ENCODE measurements at places on chromosomes 1 and 21.

DNA sequence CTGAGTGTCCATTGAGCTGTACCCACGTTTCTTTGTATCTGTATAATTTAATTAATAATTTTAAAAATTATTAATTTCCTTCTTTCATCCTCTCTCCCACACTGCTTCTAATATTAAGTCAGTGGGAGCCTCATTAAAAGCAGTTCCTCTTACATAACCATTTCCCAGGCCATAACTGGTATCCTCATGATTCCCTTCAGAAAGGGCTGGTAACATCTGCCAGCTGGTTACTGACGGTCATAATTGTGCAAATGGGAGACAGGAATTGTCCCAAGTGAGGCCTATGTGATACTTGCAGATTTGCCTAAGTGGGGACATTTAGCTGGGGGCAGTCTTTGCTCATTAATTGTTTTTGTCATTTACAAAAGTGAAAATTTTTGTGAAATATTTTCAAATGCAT, 69.0 kb upstream of the SPAG17 start:
- DNase-seq: no peak

DNA sequence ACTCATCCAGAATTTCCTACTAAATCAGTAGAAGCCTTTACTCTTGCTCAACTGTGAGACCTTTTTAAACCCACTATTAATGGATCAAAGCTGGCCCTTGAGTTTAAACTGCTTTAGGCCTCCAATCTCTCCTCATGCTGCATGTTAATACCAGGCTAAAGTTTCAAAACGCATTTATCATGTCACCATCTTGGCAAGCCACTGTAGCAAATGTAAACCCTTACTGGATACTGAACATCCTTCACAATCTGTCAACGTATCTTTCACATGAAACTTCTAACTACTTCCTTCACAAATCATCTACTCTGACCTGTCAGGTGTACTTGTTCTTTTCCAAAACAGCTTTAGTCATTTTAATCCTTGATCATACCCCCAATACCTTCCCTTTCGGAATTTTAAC, 3.0 kb downstream of the PAXBP1 start:
- no peak for DNase-seq

DNA sequence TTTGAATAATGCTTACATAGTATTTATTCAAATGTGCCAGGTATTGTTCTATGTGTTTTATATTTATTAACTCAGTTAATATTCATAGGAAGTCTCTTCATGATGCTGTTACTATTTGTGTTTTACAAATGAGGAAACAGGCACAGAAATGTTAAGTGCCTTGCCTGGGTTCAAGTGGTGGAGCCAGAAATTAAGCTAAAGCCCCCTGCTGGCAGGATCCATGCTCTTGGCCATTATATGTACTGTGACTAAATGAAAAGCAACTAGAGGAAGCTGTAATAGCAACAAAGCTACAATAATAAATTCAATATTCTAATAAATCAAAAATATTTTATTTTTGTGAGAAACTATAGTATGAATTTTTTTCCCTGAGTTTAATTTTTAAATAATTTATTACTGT, 30.0 kb downstream of the IARS2 start:
- no peak for DNase-seq

DNA sequence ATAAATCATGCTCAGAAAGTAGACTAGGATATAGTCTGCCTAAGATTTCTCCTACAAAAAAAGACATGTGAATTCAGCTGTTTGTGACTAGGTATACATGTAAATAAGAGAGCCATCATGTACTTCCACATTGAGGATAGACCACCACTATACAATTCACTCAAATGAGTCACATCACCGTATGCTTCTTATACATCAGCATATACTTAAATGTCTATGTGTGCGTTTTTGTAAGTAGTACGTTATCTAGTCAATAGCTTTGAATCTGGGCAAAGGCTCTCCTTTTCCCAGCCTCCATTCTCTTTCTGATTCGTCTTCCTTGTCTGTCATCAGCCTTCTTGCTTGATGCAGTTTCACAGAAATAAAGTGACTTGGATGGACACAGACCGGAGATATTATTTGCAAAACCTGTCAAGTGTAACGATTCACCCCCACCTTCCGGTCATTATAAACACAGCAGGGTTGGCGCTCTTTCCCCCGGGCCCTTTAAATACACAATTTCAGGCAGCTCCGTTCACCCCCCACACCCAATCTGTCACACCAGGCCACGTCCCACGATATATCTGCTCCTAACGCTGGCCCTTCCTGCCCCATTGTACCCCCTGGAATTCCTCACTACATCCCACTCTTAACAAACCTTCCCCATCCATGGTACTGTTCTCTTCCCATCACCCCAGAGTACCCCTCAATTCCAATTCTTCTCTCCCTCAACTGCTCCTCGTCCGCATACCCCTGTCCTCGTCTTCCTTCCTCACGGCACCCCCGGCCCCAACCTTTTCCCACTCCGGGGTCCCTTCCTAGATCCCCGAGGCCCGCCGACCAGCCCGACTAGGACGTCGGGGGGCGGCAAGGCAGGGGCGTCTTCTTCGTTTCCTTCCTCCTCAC, 636 bp downstream of the VAMP4 start:
- DNase-seq: peak; percentile 21

GRCh38 chr1:12760256-12760795, 13.2 kb upstream of the PRAMEF12 start:
- no peak for DNase-seq

DNA sequence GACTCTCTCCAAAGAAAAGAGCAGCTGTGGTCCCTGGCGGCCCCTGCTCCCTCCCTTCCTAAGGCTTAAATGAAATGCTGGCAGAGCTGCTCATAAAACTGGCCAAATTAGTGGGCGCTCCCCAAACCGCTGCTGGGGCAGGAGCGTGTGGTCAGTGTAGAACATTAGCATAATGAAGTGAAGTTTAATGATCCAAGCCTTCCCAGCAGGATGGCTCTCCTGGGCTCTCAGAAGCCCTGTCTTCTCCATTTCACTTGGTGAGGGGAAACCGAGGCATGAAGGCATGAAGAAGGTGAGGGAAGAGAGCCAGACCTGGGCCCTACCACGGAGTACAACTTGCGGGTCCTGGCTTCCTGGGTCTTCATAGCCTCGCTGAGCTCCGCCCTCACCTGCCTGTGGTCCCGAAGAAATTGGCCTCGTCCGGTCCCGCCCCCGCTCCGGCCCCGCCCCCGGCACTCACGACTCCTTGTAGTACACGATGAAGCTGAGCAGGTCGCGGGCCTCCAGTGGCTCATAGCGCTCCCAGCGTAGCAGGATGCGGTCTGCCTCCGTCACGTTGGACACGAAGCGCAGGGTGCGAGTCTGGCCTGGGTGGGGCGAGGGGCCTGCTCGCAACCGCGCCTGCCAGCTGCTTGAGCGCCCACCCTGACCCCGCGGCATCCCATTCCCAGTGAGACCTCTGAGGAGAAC, 10.3 kb downstream of the INSRR start:
- no peak for DNase-seq

- DNase-seq: no peak
Observed at GRCh38 chr1:55536545-55536865, 321.3 kb upstream of the USP24 start.

DNA sequence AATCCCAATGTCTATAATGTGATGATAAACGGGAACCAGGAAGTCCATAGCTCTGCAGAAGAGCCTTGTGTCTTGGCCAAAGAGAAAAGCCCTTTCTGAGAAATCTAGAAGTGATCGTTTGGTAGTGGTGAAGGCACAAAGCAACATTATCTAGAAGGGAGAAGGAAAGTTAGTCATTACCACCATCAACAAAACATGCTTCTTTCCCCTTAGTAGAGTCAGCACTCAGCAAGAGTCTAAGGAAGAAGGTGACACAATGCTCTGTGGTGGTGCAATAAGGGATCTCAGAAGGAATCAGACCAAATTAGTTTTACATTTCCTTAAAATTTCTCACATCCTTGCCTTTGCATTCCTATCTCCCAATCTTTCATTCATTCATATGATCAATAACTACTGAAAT, 134.4 kb upstream of the PRDX6 start:
- DNase-seq: no peak

- peak; percentile 49 for DNase-seq
Observed at GRCh38 chr1:109113590-109114341, at the start of gene ELAPOR1. TSS of gene ELAPOR1 (plus strand) at chr1:109114115. CDS start at chr1:109114184, 69 bp downstream.

DNA sequence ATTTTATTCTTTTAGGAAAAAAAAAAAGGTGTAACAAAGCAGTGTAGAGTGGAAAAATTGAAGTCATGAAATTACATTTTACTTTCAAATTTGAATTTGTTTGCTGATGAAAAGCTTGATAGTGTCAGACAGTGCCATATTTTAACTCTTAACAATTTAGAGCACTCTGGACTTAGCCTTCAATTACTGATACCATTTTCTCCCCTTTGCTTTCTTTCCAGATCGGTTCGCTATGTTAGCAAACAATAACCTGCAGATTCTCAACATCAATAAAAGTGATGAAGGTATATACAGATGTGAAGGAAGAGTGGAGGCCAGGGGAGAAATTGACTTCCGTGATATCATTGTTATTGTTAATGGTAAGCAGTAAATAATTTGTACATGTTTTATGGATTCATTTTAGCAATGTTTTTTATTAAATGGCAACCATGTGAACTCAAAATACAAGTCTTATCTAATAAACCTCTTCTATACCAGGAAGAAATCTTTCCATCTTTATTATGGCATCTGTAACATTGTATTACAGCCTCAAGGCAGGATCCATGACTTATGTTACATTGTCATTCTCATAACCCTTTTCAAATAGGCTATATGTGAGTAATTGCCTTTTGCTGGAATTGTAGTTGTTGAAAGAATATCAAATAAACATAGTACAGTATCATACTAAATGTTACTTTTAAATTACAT, 293.8 kb downstream of the NCAM2 start:
- DNase-seq: no peak

DNA sequence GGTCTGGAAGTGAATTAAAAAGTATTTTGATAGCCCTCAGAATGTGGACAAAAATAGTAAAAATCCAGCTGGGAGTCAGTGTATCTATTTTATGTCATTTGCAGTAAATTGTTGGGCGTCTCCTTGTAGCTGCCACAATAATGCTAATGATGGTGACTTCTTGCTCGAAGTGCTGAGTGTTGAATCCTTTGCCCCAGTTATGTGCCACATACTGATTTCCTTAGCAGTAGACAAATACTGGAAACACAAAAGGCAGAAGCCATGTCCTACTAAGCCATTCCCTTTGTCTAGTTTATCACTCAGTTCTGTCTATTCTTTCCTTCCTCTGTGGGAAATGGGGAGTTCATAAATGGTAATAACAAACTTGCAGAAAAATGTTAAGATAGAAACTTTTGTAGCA, 70.7 kb upstream of the CXADR start:
- no peak for DNase-seq

- peak; percentile 12 for DNase-seq
Observed at GRCh38 chr1:230495891-230496385, 69.8 kb upstream of the PGBD5 start.

- no peak for DNase-seq
Observed at GRCh38 chr1:235637756-235638534, 11.6 kb downstream of the GNG4 start.

- DNase-seq: peak; percentile 52
Observed at GRCh38 chr1:63817152-63817667, 43.4 kb downstream of the ROR1 start.

DNA sequence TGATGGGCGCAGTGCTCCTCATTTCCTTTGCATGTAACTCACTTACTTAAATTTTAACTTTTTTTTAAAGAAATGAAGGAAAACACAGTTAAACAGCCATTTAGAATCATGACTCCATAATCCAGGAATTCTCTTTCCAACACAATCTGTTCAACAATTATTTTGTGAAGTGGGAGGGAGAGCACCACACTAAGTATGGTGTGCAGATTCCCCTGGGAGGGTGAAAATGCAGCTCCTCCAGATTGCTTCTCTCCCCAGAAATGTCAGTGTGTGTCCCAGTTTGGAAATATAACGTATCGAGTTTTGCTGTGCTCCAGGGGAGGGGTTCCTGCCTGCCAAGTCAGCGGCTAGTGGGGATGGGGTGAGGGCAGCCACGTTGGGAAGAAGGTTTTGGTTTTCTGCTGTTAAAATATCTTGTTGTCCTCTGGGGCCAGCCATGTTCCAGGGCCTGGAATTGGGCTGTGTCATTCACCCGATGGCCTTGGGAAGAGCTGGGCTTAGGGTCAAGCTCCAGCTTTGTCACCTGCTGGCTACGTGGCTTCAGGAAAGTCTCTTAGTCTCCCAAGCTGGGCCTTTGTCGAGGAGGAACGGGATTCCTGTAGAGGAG, 17.3 kb upstream of the DISP3 start:
- DNase-seq: no peak

- no peak for DNase-seq
Observed at GRCh38 chr1:209858561-209859103, 30.9 kb downstream of the UTP25 start.

- DNase-seq: no peak
Observed at GRCh38 chr1:26259005-26259404, 20.9 kb upstream of the SH3BGRL3 start.

- no peak for DNase-seq
Observed at GRCh38 chr1:156260896-156261295, 13.0 kb upstream of the PAQR6 start.

DNA sequence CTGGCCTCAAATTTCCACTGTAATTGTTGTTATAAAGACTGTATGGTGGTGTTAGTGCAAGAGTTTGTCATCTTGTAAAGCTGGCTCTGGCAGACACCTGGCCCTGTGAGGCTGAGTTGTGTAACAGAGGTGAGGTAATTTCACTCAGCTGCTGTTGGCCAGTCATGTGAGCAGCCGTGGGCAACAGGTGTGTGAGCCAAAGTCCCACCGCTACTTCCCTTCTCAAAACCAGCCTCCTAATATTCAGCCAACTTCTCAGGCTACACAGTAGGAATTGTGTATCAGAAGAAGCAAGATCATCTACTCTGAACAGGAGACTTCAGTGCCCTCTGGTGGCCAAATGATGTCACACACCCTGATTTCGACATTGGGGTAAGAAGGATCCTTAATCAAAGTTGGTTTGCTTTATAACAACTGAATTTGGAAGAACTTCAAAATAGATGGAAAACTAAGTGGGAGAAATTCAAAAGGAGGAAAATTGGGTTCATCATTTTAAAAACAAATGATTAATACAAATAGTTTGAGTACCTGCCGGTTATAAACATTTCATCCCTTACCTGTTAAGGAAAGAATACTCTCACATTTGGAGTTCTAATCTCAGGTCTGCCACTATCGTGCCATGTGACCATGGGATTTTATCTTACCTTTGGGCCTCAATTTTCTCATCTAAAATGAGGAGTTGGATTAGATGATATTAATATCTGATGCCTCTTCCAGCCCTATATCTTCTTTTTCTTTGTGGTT, 2.6 kb upstream of the CREG1 start:
- DNase-seq: peak; percentile 72

- no peak for DNase-seq
Observed at GRCh38 chr1:196302981-196303380, 305.3 kb downstream of the KCNT2 start.

DNA sequence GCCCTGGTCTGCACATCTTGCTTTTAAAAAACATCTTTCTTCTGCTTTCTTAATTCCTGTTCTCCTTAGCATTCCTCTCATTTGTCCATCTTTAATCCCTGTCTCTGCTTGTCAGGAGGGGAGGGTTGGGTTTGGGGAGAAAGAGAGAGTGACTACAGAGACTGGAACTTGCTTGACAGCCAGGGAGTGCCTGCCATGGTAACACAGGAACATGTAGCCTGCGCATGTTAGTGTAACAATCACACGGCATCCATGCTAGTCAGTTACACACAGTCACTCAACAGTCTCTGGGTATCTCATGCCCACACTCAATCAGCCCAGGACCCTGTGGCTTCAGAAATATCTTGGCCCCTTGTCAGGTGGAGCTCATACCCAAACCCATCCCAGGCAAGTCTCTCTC, 818 bp upstream of the TFAP2E start:
- no peak for DNase-seq

GRCh38 chr1:103959565-103959964, 209.9 kb downstream of the AMY1C start:
- DNase-seq: no peak

GRCh38 chr21:29342363-29342957, 43.7 kb downstream of the BACH1 start:
- DNase-seq: no peak

All from BE2C (cell line).